ENCODE measurements at places on chromosomes 1 and 21.

DNA sequence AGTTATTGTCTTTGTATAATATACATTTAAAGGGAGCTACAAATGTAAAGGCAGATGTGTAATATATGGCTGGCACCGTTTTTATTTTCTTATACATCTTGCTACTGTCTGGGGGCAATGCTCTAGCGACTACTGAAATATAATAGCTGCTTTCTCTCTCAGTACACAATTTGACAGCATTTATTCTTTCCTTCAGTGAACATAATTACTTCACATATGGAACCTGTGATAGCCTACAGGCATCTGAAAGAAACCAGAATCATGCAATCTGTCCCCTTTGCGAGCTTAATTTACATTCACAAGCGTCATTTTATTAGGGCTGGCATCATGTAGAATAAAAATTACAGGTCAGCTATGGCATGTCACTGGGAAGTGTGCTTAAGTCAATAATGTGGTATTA, 557.5 kb upstream of the PTBP2 start:
- no peak for DNase-seq

GRCh38 chr1:48930011-48930410, 153.3 kb upstream of the BEND5 start:
- DNase-seq: no peak

DNA sequence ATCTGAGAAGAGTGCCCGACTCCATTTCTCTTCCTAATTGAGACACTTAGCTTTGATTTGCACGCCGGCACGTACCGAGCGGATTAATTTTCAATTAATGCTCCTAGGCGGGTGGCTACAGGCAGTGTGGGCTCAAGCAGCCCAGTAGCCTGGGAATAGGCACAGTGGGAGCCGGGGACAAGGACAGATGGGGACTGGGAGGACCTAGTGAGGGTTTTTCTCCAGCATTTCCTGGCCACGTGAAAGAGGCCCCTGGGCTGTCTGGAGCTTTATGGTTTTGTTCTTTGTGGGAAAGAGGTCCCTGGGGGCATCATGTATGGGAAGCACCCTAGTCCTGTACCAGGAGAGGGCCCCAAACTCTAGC, 78.6 kb upstream of the CSF3R start:
- DNase-seq: no peak

DNA sequence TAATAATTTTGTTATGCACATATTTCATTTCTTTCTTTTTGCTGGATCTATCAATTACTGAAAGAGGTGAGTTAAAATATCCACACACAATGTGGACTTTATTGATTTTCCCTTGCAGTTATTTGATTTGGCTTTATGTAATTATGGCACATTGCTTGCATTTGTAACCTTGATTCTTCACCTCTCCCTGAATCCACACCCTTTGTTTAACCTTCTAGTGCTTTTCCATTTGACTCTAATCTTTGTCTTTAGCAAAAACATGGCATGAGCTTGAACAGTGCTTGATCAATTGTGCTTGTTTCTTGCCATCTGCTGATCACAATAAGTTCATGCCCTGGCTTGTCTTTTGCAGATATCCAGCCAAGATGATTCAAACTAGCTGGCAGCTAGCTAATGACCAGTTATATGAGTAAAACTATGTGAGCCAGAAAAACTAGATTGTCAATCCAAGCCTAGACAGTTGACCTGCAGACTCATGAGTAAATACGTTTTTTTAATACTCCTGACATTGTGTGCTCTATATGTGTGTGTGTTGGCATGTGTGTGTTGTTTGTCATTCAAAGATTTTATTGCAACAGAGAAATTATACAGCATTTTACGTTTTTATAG, 899.2 kb downstream of the NCAM2 start:
- DNase-seq: no peak

DNA sequence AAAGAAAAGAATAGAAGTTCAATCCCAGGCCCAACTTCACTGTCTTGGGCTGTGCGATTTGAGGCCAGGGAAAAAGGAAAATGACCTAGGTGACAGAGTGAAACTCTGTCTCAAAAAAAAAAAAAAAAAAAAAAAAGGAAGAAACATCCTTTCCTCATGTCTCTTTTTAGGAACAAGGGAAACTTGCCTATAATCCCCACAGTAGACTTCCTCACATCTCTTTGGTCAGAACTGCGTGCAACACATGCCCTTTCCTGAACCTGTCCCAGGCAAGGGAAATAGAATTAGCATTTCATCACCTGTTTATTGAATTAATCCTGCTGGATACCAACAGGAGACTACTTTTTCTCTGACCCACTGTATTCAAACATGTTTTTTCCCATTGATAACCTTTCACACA, 2.3 kb downstream of the DCST1 start:
- DNase-seq: no peak

GRCh38 chr1:54094001-54094729, 40.8 kb downstream of the TCEANC2 start:
- no peak for DNase-seq
